Psoas muscle (tissue), 8 donors: ENCODE measurements at places on chromosomes 2 and 18. TPM values are rescaled to one million over a fixed set of nuclear protein-coding genes. Genes with fewer than 3 reads are reported as not detected.

GRCh38 chr18:10147752-10148151, 233.9 kb downstream of the VAPA start:
- no peaks in the 10 kb centered on the region for H3K36me3 ChIP-seq
- no peaks in the 10 kb centered on the region for H3K27me3 ChIP-seq
- no peak overlapping the region for H3K4me3 ChIP-seq
- no peak overlapping the region for H3K27ac ChIP-seq

GKN2 gene
- total RNA-seq = not detected

AQP12B gene
- total RNA-seq = not detected

GRCh38 chr2:228103379-228103778, 78.1 kb downstream of the SPHKAP start:
- H3K4me3 ChIP-seq = no peak overlapping the region
- DNase-seq = no peak
- H3K27ac ChIP-seq = no peak overlapping the region
- no peaks in the 10 kb centered on the region for H3K4me1 ChIP-seq
- H3K36me3 ChIP-seq = no peaks in the 10 kb centered on the region

DNA sequence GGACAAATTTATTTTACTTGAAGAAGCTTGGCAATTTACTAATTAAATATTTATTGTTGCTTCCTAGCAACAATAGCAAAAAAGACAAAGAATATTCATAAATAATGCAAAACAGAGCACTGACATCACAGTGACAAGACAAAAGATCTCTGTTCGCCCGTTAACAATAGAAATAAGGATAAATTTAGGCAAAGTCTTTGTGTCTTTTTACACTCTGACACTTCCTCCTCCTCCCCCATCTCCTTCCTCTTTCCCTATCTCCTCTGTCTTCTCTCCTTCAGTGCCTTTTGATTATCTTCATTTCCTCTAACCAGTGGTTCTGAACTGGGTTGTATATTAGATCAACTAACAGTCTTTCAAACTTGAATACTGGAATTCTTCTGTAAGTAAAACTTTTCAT, 808.4 kb downstream of the ERBB4 start:
- no peak overlapping the region for H3K4me3 ChIP-seq
- no peak for DNase-seq
- H3K4me1 ChIP-seq = no peaks in the 10 kb centered on the region
- no peak overlapping the region for H3K27ac ChIP-seq
- no peaks in the 10 kb centered on the region for H3K27me3 ChIP-seq

ELAC1 gene
- 5.4 TPM for total RNA-seq

GRCh38 chr2:223865124-223865523, 27.7 kb upstream of the AP1S3 start:
- no peaks in the 10 kb centered on the region for H3K27me3 ChIP-seq
- H3K4me3 ChIP-seq = no peak overlapping the region
- no peaks in the 10 kb centered on the region for H3K36me3 ChIP-seq
- H3K4me1 ChIP-seq = no peaks in the 10 kb centered on the region
- DNase-seq = no peak

DNA sequence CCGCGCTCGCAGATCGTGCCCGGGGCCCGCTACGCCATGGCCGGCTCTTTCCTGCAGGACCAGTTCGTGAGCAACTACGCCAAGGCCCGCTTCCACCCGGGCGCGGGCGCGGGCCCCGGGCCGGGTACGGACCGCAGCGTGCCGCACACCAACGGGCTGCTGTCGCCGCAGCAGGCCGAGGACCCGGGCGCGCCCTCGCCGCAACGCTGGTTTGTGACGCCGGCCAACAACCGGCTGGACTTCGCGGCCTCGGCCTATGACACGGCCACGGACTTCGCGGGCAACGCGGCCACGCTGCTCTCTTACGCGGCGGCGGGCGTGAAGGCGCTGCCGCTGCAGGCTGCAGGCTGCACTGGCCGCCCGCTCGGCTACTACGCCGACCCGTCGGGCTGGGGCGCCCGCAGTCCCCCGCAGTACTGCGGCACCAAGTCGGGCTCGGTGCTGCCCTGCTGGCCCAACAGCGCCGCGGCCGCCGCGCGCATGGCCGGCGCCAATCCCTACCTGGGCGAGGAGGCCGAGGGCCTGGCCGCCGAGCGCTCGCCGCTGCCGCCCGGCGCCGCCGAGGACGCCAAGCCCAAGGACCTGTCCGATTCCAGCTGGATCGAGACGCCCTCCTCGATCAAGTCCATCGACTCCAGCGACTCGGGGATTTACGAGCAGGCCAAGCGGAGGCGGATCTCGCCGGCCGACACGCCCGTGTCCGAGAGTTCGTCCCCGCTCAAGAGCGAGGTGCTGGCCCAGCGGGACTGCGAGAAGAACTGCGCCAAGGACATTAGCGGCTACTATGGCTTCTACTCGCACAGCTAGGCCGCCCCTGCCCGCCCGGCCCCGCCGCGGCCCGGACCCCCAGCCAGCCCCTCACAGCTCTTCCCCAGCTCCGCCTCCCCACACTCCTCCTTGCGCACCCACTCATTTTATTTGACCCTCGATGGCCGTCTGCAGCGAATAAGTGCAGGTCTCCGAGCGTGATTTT, 7.6 kb downstream of the TBR1 start:
- no peak for DNase-seq
- H3K4me3 ChIP-seq = peak overlapping the region; percentile 49
- peaks cover 100% of the 10 kb centered on the region for H3K27me3 ChIP-seq
- H3K36me3 ChIP-seq = no peaks in the 10 kb centered on the region

STRN gene
- total RNA-seq = 29.1 TPM

DNA sequence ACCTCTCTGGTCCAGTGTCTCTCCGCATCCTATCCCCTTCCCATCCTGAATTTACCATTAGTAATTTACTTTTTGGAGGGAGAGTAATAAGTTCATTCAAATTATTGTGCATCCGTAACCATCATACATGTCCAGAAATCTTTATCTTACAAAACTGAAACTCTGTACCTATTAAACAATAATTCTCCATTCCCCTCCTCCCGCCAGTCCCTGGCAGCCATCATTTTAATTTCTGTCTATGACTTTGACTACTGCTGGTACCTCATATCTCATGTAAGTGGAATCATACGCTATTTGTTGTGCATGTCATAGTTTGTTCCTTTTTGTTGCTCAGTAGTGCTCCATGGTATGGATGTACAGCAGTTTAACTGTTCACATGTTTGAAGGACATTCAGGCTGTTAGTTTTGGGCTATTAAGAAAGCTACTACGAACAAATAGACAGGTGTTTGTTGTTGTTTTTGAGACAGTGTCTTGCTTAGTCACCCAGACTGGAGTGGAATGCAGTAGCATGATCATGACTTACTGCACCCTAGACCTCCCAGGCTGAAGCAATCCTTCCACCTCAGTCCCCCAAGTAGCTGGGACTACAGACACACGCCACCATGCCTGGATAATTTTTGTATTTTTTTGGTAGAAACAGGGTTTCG, 2.0 kb downstream of the LIMS1 start:
- DNase-seq = no peak
- H3K27me3 ChIP-seq = no peaks in the 10 kb centered on the region
- peak overlapping the region; percentile 96 for H3K27ac ChIP-seq
- peak overlapping the region; percentile 82 for H3K4me3 ChIP-seq
- H3K36me3 ChIP-seq = no peaks in the 10 kb centered on the region

- H3K36me3 ChIP-seq = no peaks in the 10 kb centered on the region
- H3K4me3 ChIP-seq = peak overlapping the region; percentile 46
- H3K27me3 ChIP-seq = no peaks in the 10 kb centered on the region
- peaks cover 50% of the 10 kb centered on the region for H3K4me1 ChIP-seq
- no peak for DNase-seq
Observed at GRCh38 chr2:127411653-127412369, 6.4 kb upstream of the PROC start.

CYP1B1 gene
- total RNA-seq = 53.1 TPM

DNA sequence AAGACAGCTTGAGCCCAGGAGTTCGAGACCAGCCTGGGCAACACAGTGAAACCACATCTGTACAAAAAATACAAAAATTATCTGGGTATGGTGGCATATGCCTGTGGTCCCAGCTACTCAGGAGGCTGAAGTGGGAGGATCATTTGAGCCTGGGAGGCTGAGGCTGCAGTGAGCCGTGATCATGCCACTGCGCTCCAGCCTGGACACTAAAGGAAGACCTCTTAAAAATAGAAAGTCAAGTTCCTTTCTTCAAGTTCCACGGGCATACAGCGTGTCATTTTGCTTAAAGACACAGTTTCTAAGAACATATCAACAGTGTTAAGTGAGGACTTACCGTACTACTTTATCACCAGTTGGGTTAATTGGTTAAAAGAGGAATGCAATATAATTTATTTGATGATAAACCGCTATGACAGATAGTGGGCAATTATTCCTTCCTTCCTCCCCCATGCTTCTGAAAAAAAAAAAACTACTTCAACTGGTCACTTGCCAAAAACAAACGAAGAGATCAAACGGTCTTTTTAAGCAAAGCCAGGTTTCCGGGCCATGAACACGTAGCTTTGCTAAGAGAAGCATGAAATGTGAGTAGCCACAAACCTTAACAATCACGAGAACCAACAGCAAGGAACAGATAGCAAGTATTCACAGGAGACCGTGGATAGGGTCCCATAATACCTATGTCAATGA, 21.4 kb downstream of the AP1S3 start:
- H3K4me3 ChIP-seq = no peak overlapping the region
- H3K27ac ChIP-seq = no peak overlapping the region
- H3K27me3 ChIP-seq = no peaks in the 10 kb centered on the region
- no peaks in the 10 kb centered on the region for H3K4me1 ChIP-seq
- no peaks in the 10 kb centered on the region for H3K36me3 ChIP-seq

REG1B gene
- not detected for total RNA-seq

DNA sequence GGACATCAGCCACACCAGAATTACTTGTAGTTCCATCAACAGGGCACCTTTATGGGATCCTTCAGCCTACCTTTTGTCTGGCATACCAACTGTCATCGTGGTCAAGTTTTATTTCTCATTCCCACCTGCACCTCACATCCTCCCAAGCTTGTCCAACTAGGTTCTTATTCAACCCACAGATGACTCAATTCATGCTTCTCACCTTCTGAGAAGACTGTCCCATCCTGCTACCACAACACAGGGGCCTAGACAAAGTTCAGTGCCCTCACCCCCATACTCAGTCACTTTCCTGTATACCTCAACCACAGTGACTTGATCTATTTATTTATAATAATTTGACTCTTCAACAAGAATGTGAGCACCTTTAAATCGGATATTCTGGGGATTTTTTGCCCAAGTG, 114.4 kb upstream of the ACVR1C start:
- H3K27ac ChIP-seq = peak overlapping the region; percentile 82
- peaks cover 4% of the 10 kb centered on the region for H3K36me3 ChIP-seq
- DNase-seq = no peak
- H3K4me1 ChIP-seq = peaks cover 11% of the 10 kb centered on the region
- no peaks in the 10 kb centered on the region for H3K27me3 ChIP-seq

DNA sequence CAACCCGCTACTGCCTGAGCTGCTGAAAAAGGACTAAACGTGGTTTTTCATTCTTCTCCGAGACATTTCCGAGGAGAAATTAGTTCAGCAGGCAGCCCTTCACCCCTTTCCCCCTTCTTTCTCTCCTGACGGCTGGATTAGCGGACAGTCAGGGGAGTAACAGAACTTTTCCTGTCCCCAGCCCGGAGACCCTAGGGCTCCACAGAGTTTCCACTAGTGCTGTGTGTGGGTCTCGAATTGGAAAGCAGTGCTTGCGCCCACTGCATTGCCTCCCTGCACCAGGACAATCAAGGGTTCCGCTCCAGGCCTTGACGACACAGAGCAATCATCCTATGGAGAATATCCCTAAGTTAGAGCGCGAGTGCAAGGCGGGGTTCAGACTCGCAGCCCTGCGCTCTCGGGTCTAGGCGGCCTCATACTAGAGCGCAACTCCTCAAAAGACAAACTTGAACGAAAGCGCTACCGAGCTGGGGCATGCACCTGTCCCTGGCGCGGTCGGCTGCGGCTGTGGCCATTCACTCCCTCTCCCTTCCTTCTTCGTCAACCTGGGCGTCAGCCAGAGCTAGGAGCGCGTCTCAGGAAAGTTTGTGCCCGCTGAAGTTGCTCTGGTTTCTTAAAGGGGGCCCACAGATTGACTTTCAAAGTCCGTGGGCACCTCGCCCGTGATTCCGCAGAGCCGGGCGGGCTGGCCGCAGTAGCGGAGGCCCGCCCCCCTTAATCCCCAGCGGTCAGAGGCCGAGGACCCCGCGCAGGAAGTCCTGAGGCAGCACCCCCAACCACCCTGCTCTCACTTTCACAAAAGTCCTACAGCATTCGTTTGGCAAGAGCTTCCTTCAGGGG, 801 bp downstream of the OSR1 start:
- H3K4me1 ChIP-seq = peaks cover 7% of the 10 kb centered on the region
- no peaks in the 10 kb centered on the region for H3K27me3 ChIP-seq
- DNase-seq = no peak
- peak overlapping the region; percentile 79 for H3K4me3 ChIP-seq
- no peaks in the 10 kb centered on the region for H3K36me3 ChIP-seq

- no peak for DNase-seq
- H3K27ac ChIP-seq = no peak overlapping the region
- no peaks in the 10 kb centered on the region for H3K36me3 ChIP-seq
- H3K4me3 ChIP-seq = no peak overlapping the region
- no peaks in the 10 kb centered on the region for H3K27me3 ChIP-seq
Observed at GRCh38 chr18:40243607-40244006, 1711.4 kb upstream of the PIK3C3 start.

DNA sequence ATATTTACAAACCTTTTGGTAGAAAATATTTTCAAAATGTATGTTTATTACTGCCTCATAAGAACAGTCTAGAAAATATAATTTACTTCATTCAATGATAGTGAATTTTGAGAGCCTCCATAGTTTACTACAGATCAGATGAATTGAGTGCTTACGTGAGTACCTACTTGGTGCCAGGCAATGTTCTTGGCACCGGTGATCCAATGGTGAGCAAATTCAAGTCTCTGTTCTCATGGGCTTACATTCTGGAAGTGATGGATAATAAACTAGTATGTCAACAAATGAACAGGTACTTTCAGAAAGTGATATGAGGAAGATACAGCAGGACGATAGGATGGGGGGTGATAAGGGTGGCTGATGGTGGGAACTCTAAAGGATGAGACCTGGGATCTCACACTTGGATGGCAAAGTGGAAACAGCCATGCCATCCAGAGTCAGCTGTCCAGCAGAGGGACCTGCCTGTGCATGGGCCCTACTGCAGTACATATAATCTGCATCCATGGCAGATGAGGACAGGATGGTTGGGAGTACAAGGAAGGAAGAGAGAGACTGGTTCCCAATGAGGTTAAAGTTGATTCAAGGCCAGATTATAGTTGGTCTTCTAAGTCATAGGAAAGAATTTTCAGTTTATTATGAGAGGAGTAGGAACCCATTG, 277.0 kb downstream of the NEDD4L start:
- no peaks in the 10 kb centered on the region for H3K36me3 ChIP-seq
- no peaks in the 10 kb centered on the region for H3K27me3 ChIP-seq
- DNase-seq = no peak

RAMP1 gene
- 105 TPM for total RNA-seq
